ENCODE measurements at places on chromosomes 6 and 20.

DNA sequence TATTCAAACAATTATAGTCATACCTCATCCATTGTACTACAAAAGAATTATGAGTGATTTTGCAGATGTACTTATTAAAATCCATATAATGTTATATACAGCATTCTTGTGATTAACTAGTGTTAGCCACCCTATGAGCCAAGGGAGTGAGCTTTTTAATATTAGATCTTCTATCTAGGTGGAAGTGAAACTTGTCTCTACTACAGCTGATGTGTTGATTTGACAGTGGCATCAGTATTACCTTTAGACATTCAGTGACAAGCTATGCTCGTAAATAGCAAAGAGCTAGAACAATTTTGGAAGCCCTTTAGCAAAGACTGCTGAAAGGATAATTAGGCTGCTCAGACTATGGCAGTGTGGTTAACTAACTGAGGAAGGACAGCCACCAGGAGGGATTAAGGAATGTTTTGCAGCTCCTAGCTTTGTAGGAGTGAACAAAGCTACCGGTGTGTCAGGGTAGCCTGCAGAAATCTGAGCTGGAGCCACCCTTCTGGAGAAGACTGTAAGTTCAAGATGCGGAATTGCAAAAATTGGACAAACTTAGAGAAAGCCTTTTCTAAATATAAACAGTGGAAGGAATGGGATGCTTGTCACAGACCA, 73.7 kb downstream of the AFG1L start:
- peaks cover 6% of the 10 kb centered on the region for H3K27me3 ChIP-seq
- no peak overlapping the region for H3K27ac ChIP-seq
- H3K4me1 ChIP-seq: no peaks in the 10 kb centered on the region
- H3K4me3 ChIP-seq: no peak overlapping the region

DNA sequence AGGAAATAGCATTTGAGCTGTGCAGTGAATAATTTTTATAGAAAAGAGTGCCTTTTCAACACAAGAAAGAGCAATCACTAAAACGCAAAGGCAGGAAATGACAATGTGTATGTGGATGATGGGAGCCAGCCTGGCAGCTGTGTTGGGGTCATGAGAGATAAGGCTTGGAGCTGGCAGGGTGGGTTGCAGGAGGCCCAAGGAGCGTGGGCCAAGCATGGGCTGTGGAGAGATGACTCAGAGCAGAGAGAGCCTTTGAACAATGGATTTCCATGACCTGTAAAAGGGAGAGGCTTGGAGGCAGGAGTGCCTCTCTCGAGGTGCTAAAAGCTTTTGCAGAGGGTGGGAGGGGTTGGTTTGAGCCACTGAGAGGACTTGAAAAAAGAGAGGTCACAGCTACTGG, 6.6 kb upstream of the TBC1D7 start:
- DNase-seq: no peak
- H3K27ac ChIP-seq: no peak overlapping the region
- no peak overlapping the region for H3K4me3 ChIP-seq
- H3K36me3 ChIP-seq: no peaks in the 10 kb centered on the region
- no peaks in the 10 kb centered on the region for H3K27me3 ChIP-seq

DNA sequence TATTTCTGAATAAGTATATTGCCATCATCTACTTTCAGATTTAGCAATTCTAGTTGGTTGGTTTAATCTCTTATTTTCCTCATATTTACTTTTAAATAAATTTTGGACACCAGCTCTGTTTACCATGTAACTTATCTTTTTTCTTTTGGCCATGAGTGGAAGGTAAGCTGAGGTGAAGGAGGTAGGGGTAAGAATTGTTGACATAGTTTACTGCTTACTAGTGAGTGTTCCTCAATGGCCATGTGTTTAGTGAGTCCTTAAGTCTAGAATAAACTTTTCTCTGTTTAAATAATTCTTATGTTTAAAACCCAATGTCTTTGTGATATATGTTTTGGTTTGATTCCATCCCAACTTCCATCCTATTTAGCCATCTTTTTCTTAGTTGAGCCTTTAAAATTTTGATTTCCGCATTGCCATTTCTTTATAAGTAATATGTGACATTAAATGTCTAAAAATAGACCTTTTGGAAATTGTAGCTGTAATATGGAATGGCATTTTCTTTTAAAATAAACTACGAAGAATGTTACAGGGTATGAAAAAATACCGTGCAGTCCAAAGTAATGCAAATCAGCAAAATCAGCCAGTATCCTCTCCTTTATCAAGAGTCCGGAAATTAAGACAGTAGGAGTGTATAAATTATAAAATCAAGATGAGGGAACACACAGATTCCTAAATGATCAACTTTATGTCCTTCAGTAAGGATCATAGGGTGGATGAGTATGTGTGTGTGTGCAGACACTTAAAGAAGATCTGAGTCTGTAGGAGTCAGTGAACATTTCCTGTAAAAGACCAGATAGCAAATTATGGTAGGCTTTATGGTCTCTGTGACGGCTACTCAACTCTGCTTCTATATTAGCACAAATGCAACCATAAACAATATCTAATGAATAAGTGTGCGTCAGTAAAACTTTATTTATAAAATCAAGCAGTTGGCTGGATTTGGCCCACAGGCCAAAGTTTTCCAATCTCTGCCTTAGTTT, 10.3 kb downstream of the STXBP5 start:
- no peaks in the 10 kb centered on the region for H3K27me3 ChIP-seq
- peaks cover 5% of the 10 kb centered on the region for H3K4me1 ChIP-seq
- no peak for DNase-seq
- no peak overlapping the region for H3K27ac ChIP-seq
- peaks cover 20% of the 10 kb centered on the region for H3K36me3 ChIP-seq
- H3K4me3 ChIP-seq: no peak overlapping the region

GRCh38 chr20:4122926-4123325, 107.6 kb upstream of the RNF24 start:
- no peaks in the 10 kb centered on the region for H3K36me3 ChIP-seq
- peaks cover 32% of the 10 kb centered on the region for H3K27me3 ChIP-seq
- no peak for DNase-seq
- H3K4me3 ChIP-seq: no peak overlapping the region
- H3K4me1 ChIP-seq: peaks cover 5% of the 10 kb centered on the region
- no peak overlapping the region for H3K27ac ChIP-seq

GRCh38 chr6:11288065-11288464, 55.6 kb upstream of the NEDD9 start:
- DNase-seq: no peak
- H3K27me3 ChIP-seq: no peaks in the 10 kb centered on the region
- no peak overlapping the region for H3K4me3 ChIP-seq
- peaks cover 47% of the 10 kb centered on the region for H3K36me3 ChIP-seq

DNA sequence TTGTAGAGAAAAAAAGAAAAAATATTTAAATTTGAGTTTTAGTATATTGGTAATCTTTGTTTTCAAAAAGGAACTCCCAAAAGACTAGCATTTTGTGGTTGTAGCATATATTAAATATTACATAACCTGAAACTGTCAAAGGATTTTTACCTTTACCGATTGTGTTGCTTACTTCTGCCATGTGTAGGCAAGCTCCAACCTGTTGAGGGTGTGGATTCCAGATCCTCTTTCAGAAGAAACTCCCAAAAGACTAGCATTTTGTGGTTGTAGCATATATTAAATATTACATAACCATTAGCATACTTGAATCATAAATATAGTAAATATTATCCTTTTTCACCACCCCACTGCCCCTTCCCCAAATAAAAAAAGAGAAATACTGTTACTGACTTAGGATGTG, 3.2 kb downstream of the DSE start:
- no peaks in the 10 kb centered on the region for H3K36me3 ChIP-seq
- no peak for DNase-seq
- H3K4me3 ChIP-seq: no peak overlapping the region
- peaks cover 62% of the 10 kb centered on the region for H3K27me3 ChIP-seq
- peaks cover 10% of the 10 kb centered on the region for H3K4me1 ChIP-seq

DNA sequence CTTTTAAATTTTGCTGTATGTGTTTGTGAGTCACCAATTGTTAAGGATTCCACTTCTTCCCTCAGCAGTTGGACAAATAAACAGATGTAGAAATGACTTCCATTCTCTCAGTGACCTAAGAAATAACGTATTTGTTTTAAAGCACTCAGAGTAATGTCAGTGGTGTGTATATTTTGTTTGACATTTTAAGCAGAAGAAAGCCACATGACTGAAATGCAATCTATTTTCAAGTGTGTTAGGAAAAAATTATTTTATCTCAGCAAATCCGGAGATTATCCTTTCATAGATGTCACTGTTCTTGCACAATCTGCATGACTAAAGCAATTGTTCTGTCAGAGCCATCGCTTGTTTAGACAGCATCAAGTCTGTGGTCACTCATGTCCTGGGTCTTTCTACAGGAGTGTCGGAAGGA, 77.1 kb downstream of the JAG1 start:
- peaks cover 15% of the 10 kb centered on the region for H3K4me1 ChIP-seq
- no peak for DNase-seq

DNA sequence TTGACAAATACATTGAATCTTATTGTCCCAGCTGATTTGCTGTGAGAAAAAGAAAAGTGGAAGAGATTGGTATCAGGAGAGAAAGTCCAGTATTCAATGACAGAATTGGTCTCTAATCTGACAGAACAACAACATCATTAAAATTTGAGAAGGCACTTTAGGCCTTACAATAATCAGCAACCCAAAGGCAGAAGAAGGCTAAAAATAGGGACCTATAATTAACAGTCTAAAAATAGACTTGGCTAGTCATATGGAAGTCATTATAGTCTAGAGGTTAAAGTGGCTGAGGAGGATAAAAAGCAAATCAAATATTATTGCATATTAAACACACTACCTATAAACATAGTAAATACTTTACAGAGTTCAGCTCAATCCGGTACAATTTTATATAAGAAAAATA, 393.6 kb upstream of the JAG1 start:
- no peaks in the 10 kb centered on the region for H3K4me1 ChIP-seq
- H3K4me3 ChIP-seq: no peak overlapping the region
- no peaks in the 10 kb centered on the region for H3K27me3 ChIP-seq
- no peak for DNase-seq
- H3K27ac ChIP-seq: no peak overlapping the region

- no peak overlapping the region for H3K27ac ChIP-seq
- H3K36me3 ChIP-seq: peaks cover 3% of the 10 kb centered on the region
- H3K4me1 ChIP-seq: peaks cover 7% of the 10 kb centered on the region
- no peak overlapping the region for H3K4me3 ChIP-seq
Measured at GRCh38 chr6:10421921-10422736, 7.3 kb upstream of the TFAP2A start.

DNA sequence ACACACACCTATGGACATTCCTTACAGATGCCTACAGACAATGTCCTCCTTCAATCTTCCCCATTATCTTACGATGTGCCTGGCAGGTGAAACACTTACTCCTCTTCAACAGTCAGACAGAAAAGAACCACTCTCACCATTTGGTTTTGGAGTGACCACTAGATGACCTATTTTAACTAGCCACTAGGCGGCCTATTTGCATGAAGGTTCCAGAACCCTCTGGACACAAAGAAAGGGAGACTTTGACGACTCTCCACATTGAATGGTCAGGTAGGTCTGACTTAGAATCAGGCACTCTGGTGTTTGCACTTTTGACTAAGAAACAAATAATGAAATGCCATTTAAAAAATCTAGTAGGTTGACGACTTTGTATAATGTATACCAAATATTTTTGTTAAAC, 42.0 kb downstream of the PNLDC1 start:
- peaks cover 15% of the 10 kb centered on the region for H3K27me3 ChIP-seq
- H3K27ac ChIP-seq: no peak overlapping the region
- H3K36me3 ChIP-seq: no peaks in the 10 kb centered on the region
- no peak for DNase-seq

- no peak overlapping the region for H3K4me3 ChIP-seq
- peaks cover 18% of the 10 kb centered on the region for H3K36me3 ChIP-seq
- peaks cover 23% of the 10 kb centered on the region for H3K4me1 ChIP-seq
- no peak for DNase-seq
- no peaks in the 10 kb centered on the region for H3K27me3 ChIP-seq
- peak overlapping the region; percentile 52 for H3K27ac ChIP-seq
Measured at GRCh38 chr6:42790549-42791181, 8.8 kb downstream of the BICRAL start.

DNA sequence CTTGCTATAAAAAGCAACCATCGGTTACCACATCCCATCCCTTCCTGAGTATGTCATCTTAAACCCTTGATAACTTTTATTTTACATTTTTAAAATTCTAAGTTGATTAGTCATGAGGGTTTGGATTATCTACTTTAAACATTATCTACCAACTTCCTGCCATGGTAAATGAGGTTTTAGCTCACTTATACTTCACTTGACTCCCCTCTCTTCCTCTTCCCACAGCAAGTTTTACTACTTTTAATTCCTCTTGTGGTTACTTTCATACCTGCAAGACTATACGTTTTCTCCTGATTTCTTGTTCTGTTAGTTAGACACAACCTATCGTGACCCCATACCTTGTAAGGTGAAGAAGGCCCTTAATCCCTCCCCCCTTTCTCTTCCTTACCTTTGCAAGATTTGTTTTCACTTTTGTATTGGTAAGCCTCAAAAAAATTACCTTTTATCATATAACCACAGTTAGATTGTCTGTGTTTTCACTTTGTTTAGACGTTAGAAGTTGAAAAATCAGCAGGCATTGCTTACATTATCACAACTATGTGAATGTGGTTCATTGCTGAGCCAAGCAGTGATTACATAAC, 60.1 kb upstream of the OGFRL1 start:
- H3K36me3 ChIP-seq: no peaks in the 10 kb centered on the region
- no peak overlapping the region for H3K27ac ChIP-seq
- H3K27me3 ChIP-seq: peaks cover 7% of the 10 kb centered on the region
- DNase-seq: no peak
- peaks cover 7% of the 10 kb centered on the region for H3K4me1 ChIP-seq

GRCh38 chr6:138105880-138106664, 1.1 kb downstream of the PERP start:
- peak; percentile 61 for DNase-seq
- peaks cover 22% of the 10 kb centered on the region for H3K4me1 ChIP-seq
- peaks cover 2% of the 10 kb centered on the region for H3K36me3 ChIP-seq
- peak overlapping the region; percentile 92 for H3K4me3 ChIP-seq
- no peak overlapping the region for H3K27ac ChIP-seq

DNA sequence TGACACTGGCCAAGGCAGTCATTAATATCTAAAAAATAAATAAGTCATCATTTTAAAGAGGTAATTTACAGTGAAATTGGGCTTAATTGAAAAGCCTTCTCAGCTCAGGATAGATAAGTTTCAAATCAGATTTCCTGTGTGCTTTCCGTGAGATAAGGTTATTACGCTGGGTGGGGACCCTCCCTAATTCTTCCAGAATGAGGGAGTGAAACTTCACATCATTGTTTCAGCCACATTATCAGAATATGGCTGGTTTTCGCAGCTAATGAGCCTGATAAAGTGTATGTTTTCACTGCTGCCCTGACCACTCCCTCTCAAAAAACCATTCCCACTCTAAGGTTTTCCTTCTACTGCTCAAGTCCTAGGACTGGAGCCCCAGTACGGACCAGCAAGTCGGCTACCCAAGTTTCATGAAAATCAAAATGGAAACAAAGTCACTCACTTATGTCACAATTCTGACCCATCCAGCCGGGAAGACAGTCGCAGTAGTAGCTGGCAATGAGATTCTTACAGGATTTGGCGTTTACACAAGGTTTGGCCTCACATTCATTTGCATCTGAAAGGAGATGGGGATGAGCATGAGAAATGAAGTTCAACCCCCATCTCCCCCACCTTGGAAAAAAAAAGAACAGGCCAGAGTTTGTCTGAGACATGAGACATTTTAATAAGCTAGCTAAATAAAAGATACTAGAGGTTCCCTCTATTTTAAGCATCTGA, 24.6 kb downstream of the JAG1 start:
- no peak for DNase-seq
- peaks cover 8% of the 10 kb centered on the region for H3K27me3 ChIP-seq
- H3K4me1 ChIP-seq: peaks cover 9% of the 10 kb centered on the region
- H3K27ac ChIP-seq: no peak overlapping the region
